Inflammatory macrophage treated with lipopolysaccharide for 1 hour (primary cell): ENCODE measurements at places on chromosomes 12 and 14.

DNA sequence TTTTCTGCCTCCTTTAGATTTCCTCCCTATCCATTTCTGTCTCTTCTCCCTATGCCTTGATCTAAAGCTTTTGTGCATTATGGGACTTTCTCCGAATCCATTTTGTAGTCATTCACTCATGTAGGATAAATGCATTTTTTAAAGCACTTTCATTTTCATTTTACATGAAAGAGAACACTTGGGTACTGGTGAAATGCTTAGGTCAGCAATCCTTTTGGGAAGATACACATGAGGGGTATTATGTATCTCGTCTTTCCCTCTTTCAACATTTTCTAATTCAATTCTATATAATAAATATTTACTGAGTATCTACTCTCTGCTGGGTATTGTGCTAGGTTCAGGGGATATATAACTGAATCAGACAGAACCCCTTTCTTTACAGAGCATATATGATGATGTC is 577.6 kb downstream of the NRXN3 start:
- DNase-seq = no peak

DNA sequence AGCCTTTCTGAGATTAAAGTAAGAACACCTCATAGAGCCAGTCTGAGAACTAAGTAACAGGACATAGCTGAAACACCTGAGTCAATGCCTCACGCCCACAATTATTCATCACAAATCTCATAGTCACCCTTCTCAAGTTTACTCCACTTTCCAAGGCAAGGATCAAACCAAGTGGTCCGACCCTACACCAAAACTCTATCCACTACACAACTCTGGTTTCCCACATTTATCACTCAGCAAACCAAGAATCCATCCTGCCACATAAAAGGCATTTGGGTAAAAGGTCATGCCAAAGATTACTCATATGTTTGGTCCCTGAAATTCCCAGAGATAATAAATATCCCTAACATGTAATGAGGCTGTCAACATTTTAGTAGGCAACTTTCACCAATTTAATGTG is 144.1 kb downstream of the RPAP3 start:
- DNase-seq = no peak

DNA sequence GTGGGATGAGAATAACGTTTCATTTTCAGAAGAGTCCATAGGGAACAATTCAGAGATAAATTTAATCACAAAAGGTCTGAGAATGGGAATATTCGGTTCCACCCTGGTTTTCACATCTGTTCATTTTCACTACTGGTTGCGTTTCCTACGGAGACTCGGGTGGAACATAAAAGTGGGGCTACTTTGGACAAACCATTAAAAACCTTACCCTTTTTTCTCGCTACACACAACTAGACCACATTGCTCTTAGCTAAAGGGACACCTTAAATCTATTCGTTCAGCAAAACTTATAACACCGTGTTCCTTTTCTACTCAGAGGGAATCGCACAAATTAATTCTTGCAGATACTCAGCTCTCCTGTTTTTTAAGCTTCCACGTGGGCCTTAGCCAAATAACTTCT is 1.0 kb upstream of the SUDS3 start:
- DNase-seq = no peak

GRCh38 chr12:41605545-41606305 is 417.6 kb downstream of the PDZRN4 start:
- peak; percentile 66 for DNase-seq

DNA sequence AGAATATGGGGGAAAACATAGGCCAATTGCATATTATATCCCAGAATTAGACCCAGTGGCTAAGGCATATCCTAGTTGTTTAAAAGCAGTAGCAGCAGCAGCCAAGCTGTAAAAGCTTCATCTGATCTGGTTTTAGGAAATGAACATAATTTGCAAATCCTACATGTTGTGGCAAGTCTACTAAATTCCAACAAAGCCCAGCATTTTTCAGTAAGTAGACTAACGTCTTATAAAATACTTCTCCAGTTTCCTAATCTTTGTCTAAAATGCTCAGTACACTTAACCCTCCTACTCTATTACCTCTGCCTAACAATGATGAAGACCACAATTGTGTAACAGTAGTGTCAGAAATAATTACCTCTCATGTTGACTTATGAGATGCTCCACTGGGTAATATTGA is 70.9 kb upstream of the RERGL start:
- DNase-seq = no peak

GRCh38 chr12:2877953-2878732 is 1.1 kb downstream of the RHNO1 start:
- DNase-seq = peak; percentile 91

- no peak for DNase-seq
Measured at GRCh38 chr12:23887055-23887835, 62.2 kb downstream of the SOX5 start.

GRCh38 chr14:92653162-92653651 is 95.2 kb downstream of the LGMN start:
- peak; percentile 51 for DNase-seq

DNA sequence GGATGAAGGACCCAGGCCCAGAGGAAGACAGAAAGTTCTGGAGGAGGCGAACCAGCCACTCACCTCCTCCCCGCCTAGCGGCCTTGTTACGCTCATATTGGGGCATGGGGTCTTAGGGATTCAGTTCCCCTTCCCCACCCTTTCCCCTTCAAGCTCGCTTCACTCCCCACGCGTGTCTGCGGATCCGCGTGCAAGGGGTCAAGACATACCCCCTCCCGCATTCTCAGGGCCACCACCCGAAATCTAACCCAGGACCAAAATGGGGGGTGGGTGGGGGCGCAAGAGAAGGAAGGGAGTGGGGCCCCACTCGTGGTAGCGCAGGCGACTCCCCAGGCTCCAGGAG is 584 bp upstream of the RFX4 start:
- DNase-seq = no peak
